Mesothelial cell of epicardium (in vitro differentiated cells): ENCODE measurements at places on chromosomes 7 and 10. TPM values are rescaled to one million over a fixed set of nuclear protein-coding genes. Genes with fewer than 3 reads are reported as not detected.

BEND7 gene
- total RNA-seq = 37.9 to 40.7 TPM (median 38.2 TPM) in 3 replicates

ADAP1 gene
- total RNA-seq = 2.9 to 5.3 TPM (median 4.0 TPM) in 3 replicates

SAP25 gene
- total RNA-seq = 7.9 to 13.5 TPM (median 10.6 TPM) in 3 replicates

CTBP2 gene
- total RNA-seq = 115 to 122 TPM (median 121 TPM) in 3 replicates

ZNF32 gene
- 46.7 to 51.2 TPM (median 46.8 TPM) in 3 replicates for total RNA-seq

UPK3B gene
- total RNA-seq = 49.5 to 56.9 TPM (median 50.1 TPM) in 3 replicates
